ENCODE measurements at places on chromosomes 1 and 21.

GRCh38 chr1:53892911-53893310 is 1.1 kb upstream of the DIO1 start:
- DNase-seq = peak; percentile 11

DNA sequence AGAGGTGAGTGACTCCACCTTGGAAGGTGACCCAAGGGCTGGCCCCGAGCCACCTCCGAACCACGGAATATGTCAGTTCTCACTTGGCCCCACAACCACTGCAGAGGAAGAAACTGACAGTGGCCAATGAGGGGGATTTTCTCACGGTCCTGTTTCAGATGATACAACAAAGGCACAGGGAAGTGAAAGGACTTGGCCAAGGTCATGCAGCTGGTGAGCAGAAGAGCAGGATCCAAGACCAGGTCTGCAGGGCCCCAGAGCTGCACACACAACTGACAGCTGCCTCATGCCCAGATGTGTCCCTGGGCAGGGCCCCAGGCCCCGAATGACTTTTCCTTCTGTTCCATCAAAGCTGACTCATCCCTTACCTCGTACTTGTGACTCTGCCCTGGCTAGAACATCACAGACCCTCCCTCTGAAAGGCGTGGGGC is 25.8 kb upstream of the EVA1B start:
- DNase-seq = no peak

GRCh38 chr1:86788300-86789206 is 84.2 kb downstream of the SH3GLB1 start:
- DNase-seq = no peak

DNA sequence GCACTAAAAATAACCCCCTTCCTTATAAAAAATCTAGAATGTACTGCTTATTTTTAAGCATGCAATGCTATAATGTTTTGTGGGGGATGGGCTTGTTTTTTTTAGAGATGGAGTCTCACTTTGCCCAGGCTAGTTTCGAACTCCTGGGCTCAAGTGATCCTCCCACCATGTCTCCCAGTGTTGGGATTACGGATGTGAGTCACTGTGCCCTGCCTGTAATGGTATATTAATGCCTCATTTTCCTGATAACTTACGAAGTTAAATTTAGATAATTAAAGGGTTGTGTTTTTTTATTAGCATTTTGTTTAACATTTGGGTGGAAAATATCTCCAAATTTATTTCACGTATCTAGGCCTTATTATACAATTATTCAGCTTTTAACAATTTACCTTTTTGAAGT is 6.5 kb downstream of the RNF11 start:
- DNase-seq = no peak

GRCh38 chr1:50666849-50667248 is 243.6 kb upstream of the DMRTA2 start:
- DNase-seq = no peak

DNA sequence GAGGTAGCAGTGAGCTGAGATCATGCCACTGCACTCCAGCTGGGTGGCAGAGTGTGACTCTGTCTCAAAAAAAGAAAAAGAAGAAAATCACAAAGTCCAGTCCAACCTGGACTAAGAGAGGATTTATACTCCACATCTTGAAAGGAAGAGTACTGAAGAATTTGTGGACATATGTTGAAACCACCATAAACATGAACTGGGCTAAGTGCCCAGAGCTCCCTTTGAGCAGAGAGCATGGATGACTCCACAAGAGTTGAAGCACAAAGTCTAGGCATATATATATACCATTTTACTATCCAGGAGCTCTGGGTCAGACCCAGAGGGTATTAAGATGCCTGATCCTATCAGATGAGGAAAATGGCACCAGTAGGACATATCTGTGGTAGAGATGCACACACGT is 86.6 kb downstream of the OMA1 start:
- DNase-seq = peak; percentile 77

DNA sequence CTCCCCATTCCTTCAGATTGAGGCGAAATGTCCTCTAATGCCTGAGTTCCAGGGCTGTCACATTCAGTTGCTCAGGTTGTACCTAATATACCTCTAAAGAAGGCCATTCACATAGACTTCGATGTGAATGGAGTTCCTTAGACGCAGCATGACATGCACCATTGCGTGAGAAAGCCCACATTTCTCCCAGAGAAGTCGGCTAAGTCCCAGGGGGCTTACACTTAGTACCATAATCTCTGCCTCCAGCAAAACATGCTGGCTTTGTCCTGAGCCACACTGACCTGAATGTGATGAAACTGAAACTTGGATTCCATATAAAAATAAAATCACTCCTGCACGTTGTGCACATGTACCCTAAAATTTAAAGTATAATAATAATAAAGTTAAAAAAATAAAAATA is 23.2 kb upstream of the SLC2A1 start:
- no peak for DNase-seq

DNA sequence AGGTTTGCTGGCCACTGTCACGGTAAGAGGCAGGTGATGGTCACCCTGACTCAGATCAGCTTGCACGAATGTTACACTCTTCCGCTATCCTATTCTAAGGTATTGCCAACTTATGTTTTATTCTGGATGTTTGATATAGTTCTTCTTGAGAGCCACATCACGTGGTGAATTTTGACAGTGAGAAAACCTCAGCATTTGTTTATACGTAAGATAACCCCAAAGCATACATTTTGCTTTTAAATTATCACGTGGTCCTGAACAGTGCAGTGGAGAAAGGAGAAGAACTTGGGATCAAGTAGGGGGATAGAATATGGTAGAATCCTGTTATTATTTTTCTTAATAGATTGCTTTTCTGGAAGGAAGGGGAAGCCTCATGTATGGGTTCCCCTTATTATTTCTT is 16.6 kb downstream of the ATP1A1 start:
- no peak for DNase-seq

GRCh38 chr21:26115899-26116298 is 54.7 kb downstream of the APP start:
- DNase-seq = no peak

- DNase-seq = no peak
These were observed 17.3 kb upstream of the SELENON start for GRCh38 chr1:25782608-25783201.

DNA sequence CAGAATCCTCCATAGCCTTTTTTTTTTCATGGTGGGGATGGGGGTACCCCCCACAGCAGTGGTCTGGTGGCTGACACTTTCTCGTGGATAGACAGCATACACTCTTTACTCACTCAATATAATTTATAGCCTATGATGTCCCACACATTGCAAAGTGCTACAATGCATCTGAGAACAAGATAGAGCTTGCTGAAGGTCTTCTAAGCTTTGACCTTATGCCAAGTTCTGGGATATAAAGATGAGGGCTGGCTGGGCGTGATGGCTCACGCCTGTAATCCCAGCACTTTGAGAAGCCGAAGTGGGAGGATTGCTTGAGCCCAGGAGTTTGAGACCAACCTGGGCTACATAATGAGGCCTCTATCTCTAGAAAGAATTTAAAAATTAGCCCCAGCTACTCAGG is 78.0 kb downstream of the MPZL1 start:
- no peak for DNase-seq

DNA sequence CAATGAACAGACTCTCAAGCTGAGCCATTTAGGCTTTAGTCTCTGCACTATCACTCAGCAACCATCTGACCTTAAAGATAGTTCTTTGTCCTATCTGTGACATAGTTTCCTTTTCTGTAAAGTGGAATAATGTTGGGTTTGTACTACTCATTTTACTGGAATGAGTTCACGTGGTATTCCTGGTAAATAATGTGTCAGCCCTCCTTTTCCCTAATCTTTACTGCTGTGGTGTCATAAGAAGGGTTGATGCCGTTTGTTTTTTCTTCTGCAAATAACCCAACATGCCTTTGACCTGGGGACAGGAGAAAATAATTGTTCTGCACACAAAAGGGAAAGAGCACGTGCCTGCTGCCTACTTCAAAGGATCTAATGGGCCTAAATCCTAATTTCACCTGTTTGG is 297.8 kb downstream of the BRINP3 start:
- no peak for DNase-seq

DNA sequence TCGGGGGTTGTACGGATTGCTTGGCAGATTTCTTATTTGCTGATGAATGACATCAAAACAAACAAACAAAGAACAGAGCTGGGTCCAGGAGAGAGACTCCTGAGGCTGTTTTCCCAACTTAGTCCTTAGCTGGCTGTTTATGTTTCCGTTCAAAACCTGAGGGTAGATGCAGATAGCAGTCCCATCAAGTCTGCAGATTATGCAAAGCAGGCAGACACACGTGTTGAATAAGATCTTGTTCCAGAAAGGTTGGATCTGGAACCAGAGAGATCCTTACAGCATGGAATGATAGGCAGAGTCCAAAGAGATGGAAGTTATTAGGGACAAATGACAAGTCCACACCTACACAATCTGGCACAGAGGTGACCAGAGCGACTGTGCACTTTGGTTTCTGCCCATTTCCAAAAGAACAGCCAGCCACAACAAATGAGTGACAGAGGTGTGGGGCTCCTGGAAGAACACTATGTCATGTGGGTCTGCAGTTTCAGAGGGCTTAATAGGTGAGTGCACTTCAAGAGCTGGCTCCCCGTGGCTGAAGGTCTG is 65.5 kb downstream of the MAN1C1 start:
- no peak for DNase-seq

DNA sequence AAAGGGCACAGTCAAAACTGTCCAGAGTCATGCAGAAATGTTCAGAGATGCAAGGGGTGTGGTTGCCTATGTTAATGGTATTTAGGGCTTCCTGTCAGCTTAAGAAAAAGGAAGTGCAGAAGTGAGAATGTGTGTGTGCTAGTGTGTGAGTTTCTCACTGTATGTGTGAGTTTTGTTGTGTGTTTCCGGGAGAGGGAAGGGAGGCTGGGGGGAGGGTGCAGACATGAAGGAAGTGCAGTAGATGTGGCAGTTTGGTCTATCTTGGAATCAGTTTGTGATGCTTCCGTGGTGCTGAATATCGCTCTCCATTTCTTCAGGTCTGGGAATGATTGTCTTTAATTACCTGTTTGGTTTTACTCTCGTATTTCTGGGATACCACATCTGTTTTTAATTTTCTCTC is 16.5 kb upstream of the ATP6V1G3 start:
- no peak for DNase-seq

DNA sequence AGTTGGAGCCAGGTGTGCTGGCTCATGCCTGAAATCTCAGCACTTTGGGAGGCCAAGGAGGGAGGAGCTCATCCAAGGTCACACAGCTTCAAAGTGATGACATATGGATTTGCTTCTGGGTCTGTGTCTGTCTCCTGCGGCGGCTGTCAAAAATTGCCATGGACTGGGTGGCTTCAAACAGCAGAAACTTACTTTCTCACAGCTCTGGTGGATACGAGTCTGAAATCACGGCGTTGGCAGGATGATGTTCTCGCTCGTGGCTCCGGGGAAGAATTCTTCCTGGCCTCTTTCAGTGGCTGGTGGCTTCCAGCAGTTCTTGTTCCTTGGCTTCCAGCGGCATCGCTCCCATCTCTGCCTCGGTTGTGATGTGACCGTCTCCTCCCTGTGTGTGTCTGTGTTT is 314.8 kb upstream of the C1orf174 start:
- no peak for DNase-seq

GRCh38 chr21:46392921-46393320 is 65.8 kb upstream of the DIP2A start:
- DNase-seq = no peak

DNA sequence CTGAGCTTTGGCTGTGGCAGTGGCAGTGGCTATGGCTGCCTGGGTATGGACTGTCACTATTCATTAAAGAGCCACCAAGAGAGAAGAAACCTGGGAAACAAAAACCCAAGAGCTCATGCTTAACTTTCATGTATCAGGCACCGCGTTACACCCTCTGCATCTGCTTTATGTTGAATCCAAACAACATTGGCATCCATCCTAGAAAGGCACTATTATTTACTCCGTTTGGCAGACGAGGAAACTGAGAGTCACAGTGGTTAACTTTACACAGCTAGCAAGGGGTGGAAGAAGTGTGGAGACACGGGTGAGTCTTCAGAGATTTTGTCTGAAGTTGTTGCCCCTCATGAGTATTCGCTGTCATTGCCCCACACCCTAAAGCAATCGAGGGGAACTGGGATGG is 63.8 kb downstream of the PLXNA2 start:
- peak; percentile 72 for DNase-seq

GRCh38 chr21:40902299-40902698 is 55.3 kb upstream of the DSCAM start:
- DNase-seq = peak; percentile 56

DNA sequence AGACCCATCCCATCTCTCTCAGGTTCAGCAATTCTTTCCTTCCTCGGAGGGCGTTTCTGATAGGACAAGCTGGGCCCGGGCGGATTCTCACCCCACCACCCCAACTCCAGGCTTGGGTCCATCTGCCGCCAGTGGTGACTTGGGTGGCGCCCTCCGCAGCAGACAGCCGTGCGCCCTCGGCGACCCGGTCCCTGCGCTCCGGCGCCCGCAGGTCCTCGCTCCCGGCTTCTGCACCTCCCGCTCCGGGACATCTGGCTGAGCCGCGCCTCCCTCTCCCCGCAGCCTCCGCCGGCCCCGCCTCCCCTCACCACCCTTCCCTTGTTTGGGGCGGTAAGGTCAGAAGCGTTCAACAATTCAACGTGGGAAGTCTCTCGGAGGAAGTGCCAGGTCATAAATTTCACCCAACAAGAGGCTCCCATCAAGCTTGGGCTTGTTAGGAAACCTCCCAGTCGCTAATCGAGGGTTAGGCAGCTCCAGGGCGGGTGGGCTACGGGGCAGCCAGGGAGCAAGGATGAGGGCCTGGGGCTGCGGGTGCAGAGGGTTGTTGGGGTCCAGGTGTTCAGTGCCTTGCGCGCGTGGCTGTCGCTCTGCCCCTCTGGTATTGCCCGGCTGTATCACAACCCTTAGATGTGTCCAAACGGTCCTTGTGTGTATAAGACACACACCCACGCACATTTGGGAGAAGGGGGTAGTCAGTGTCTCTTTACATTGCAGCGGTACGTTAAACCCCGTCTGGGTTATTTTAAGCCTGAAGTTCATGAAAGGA is 39.8 kb downstream of the OLIG1 start:
- DNase-seq = no peak

GRCh38 chr1:108524676-108525075 is 35.2 kb upstream of the EEIG2 start:
- DNase-seq = no peak

GRCh38 chr1:70247122-70247521 is 25.9 kb downstream of the SRSF11 start:
- DNase-seq = no peak

- no peak for DNase-seq
These were observed 4.8 kb downstream of the TCHH start for GRCh38 chr1:152110365-152110859.

DNA sequence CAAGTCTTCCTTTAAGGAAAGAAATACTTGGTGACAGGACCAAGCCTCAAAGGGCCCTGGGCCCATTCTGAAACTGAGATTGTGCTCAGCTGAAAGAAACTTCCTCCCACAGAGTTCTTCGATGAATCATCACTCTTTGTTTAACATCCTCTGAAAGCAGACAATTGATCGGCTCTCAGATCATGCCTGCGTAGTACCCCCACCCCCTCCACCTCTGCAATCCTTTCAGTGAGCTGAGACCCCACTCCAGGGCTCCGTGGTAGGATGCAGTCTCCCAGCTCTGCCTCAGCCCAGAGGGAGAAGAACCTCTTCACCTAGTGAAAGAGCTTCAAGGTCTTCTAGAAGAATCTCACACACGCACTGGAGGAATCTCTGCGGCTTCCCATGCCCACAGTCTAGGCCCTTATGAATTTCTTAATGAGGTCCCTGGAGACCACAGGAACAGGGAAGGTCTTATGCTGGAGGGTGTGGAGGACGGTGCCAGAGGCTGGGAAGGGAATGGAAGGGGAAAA is 104.9 kb upstream of the SOD1 start:
- no peak for DNase-seq

Measured in NCI-H446 (cell line).